Hematopoietic multipotent progenitor cell treated with erythropoietin and hydrocortisone succinate and interleukin-3 and kit ligand, for 17 days (in vitro differentiated cells): ENCODE measurements at places on chromosomes 11 and 22.

DNA sequence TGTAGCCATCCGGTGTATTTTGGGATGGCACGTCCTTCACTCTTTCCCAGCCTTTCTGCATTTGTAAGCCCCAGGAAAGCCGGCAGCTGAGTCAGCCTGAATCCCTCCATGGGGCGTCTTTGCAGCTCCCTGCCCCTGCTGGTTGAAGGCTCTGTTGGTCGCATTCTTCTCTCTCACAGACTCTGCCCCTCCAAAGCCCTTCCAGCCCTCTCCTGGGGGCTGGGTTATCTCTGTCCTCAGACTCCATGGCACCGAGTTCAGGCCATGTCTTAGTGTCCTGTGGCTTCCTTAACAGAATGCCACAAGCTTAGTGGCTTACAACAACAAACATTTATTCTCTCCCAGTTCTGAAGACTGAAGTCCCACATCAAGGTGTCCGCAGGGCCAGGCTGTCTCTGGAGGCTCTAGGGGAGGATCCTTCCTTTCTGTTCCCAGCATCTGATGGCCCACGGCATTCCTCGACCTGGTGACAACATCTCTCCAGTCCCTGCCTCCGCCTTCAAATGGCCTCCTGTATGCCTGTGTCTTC lies 62.2 kb downstream of the BCR start:
- no peak for DNase-seq

DNA sequence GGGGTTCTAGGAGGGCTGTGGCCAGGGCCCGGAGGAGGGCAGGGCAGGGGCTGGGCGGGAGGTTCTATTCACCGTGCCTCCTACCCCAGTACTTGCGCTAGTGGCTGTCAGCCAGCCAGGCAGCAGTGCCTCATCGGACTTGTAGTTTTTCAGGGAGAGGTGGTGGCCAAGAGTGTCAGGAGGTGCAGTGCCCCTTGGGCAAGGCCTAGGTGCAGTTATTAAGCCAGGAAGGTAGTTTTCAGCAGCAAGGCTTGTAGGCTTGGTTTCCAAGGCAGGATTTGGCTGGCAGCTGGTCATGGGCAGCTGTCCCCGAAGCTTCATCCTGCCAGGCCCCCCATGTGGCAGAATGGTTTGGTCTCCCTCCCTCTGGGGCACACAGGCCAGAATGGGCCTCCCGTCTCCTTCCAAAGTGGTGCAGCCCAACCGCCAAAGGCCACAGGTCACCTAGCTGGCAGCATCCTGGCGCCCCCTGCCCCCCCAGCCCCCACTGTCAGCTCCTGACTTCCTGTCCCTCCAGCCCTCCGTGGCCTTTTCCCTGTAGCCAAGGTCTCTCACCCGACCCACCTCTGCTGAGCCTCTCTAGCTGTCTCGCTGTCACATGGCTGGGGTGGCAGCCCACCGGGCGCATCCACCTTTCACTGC lies 8.5 kb downstream of the CCDC88B start:
- no peak for DNase-seq

DNA sequence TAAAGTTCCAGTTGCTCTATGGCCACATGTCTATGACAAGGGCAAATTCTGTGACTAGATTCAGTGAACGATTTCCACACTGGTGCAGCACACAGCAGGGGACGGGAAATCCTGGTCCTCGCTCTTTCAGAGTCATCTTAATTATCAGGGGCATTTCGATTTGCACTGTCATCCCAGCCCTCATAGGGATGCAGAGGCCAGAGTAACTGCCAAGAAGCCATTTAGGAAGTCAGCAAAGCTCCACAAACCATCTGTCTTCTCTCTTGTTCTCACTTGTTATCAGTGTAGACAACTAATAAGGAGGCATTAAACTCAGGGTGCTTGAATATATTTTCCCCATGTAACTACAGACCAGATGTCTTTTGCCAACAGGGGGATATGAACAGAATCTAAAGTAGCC lies 151.7 kb downstream of the STK33 start:
- no peak for DNase-seq

DNA sequence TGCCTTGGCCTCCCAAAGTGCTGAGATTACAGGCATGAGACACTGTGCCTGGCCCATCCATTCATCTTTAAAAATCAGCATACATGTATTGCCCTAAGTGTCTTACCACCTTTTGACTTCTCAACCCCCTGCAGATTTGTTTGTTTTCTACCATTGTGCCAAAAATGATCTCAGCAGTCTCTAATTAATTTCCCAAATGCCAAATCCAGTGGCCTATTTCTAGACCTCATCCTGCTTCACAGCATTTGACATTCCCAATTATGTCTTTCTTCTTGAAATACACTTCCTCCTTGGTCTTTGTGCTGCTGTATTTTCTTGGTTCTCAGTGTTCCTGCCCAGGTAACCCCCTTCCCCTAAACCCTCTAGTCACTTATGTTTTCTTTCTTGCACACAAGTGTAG lies 46.0 kb upstream of the GRAMD1B start:
- DNase-seq, result no peak

- DNase-seq, result no peak
Observed at GRCh38 chr22:42862045-42862734, 5.1 kb upstream of the ARFGAP3 start.

DNA sequence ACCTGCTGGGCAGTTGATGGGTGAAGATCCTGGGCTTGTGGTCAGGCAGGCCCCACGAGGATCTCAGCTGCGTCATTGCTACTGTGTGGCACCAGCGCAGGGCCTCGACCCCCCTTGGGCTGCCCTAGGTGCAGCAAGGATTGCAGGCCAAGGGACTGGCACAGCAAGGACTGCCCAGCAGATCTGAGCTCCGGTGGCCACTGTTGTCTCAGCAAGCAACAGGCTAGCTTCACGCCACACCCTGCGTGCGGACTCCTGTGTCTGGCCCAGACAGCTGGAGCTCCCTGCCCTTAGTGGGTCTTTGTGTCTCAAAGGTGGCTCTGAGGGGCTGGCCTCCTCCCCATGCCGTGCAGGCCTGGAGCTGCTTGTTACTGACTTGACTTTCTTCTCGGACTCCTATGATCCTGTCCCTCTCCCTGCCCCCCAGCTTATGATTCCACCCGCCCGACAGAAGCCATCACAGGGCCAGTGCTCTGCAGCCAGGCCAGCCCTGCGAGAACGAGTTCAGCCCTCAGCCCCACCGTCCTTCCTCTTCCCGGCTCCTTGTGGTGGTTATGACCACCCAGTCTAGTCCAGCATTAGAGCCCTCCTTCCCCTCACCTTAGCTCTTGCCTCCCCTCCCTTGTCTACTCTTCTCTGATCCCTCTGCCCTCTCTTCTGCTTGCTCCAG lies 295.6 kb downstream of the TBC1D22A start:
- no peak for DNase-seq
